ENCODE measurements at places on chromosomes 2 and 18.

DNA sequence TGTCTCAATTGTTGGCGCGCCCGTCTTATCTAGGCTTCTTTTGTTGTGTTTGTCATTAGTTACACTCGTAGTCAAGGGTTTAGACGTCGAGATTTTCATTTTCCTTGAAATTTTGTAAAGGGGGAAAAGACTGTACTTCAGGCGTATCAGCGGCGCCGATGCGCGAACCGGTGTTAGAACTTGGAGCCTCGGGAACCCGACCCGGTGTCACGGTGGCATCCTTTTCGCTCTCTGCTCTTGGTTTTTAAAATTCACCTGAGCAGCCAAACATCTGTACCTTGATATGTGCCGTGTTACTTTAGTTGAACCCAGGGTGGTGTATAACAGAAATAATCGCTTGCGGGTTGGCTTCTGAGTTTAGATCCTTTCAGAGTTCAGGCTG is 643 bp downstream of the RMC1 start:
- DNase-seq = no peak

DNA sequence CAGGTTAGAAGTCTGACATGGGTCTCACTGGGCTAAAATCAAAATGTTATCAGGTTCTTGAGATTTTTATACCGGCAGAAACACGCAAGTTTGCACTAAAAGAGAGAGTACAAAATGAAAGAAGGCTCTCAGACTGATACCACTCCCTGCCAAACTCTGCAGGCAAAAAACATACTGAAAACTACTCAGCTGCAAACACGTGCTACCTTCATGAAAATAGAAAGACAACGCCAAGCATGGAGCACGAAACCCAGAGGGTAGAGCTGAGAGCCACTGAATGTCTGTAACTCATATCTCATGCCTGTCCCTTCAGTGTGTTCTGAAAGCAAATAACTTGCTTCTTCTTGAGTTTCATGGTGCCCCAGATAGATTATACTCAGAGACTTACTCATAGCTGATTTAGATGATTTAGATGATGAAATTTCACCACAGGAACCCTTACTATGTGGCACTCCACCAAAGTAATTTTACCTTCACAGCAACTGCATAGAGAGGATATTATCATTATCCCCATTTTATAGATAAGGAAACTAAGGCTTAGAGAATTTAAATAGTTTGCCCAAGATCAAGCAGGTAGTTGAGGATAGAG is 313.0 kb upstream of the SLC39A10 start:
- no peak for DNase-seq

- no peak for DNase-seq
Measured at GRCh38 chr2:189492451-189492850, 51.2 kb downstream of the WDR75 start.

- no peak for DNase-seq
Measured at GRCh38 chr2:8863331-8863953, 26.0 kb upstream of the KIDINS220 start.

DNA sequence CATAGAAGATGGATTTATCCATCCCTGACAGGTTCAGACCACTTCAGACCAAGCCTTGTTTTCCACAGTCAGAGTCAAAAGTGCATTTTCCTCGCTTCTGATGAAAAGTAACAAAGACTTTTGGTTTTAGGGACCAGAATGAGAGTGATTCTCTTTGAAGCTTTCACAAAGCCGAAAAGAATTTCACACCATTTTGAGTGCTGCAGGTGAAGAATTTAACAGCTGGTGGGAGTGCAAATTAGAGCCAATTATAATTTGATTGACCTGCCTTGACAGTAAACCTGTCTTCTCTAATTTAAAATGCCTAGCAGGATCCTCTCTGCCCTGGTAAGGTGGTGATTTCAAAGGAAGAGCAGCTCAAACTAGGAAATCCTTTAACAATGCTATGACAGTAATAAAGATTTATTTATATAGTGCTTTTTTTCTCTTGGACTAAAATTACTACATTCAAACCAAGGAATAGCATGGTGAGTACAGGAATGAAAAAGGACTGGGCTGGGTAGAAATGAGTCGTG is 241.6 kb downstream of the HRH4 start:
- no peak for DNase-seq

DNA sequence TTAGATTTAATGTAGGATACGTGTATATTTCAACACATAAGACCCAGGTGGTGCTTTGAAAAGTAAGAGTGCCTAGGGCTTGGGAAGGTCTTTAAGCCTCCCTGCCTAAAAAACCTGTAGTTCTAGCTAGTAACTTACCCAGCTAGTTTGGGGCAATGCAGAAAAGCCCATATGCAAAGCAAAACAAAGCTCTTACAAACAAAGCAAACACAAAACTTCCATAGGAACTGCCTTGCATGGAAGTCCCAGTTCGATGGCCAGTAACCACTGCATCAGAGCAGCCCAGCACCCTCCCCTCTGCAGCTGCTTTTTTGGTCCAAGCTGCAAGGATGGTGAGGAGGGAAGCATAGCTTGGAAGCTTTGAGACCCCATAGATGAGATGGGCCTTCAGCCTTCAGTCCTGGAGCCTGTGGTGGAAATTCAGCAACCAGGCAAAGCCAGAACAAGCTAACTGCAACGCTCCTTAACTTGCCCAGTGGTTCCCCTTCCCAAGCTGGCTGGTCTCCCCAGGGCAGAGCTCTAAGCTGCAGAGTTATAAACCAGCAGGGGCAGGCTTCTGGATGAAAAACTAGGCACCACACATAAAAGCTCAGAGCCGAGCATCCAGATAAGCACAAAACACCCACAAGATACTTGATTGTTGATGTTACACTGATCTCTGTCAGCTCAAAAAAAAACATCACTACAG is 16.2 kb downstream of the C2orf76 start:
- no peak for DNase-seq

DNA sequence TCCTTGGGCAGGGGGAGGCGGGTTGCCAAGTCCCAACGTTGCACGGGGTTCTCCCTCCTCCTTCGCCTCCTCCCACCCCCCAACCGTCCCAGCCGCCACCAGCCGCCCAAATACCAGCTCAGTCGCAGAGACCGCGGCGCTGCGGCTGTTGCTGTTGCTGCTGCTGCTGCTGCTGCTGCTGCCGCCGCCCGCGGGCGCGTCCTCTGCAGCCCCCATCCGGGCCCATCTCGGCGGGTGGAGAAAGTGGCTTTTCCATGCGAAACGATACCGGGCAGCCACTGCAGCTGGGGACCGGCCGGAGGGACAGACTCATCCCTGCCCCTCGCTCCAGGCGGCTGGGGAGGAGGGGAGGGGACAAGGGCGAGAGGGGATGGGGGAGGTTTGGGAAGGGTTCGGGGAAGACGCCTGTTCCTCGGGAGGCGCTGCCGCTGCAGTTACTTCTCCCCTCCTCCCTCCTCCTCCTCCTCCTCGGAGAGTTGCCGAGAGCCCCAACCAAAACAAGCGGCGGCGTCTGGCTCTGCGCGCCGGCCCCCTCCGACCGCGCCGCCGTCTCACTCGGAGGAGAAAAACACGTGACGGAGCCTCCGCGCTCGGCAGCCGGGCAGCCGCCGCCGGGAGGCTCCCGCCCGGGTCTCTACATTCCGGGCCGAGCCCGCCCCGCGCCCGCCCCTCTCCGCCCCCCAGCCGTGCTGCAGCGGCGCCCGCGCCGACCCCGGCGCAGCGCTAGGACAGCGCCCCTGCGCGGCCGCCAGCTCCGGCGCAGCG is at the start of gene IRS1:
Gene IRS1 (minus strand): TSS at position 610 of the 765 bp plus-strand sequence. CDS start 1,082 bp downstream, outside the sequence.
- DNase-seq = peak; percentile 90

DNA sequence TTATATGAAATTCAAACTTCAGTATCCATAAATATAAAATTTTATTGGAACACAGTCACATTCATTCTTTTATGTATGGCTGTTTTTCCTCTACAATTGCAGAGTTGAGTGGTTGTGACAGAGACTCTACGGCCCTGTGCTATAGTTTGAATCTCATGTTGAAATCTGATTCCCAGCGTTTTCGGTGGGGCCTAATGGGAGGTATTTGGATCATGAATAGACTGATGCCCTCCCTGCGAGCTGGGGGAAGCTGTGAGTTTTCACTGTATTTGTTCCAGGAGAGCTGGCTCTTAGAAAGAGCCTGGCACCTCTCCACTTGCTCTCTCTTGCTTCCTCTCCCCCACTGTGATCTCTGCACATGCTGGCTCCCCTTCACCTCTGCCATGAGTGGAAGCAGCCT is 1.7 kb downstream of the PFN4 start:
- DNase-seq = no peak

DNA sequence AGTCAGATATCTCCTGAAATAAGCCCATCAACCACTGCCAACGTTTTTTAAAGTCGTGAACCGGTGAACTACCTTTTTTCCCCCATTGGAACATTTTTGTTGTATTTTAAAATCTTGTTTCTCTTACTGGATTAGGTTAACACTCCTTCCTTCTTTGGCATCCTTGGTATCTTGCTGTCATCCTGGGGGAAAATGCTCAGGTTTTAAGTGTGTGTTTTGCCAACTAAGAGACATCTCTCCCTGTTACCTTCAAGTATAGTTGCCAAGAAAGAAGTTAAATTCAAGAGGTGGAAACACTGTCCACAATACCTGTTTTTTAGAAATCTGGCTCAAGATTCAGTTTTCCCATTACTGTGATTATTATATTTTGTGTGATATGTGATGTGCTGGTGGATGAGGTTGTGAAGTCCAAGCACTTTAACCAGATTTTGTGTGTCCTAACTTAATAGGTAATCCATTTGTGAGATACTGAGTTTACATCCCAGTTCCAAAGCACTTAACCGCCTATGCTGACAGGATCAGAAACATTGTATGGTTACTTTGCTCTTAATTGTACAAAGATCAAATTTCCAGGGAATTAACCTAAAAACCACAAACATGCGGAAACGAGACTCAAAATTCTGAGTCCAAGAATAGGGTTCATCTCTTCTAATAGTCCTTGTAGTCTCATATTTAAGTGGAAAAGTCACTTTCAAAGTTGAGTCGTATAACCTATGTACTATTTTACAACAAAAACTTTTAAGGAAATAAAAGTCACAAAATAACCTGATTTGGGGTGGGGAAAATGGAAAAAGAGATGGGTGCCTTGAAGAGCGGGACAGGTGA is 1.3 kb upstream of the SP3 start:
- no peak for DNase-seq

GRCh38 chr2:134137182-134137611 is 116.7 kb upstream of the MGAT5 start:
- DNase-seq = no peak

- DNase-seq = no peak
Measured at GRCh38 chr2:62744603-62745002, 39.1 kb downstream of the EHBP1 start.

GRCh38 chr2:51782921-51783765 is 751.2 kb upstream of the NRXN1 start:
- no peak for DNase-seq

DNA sequence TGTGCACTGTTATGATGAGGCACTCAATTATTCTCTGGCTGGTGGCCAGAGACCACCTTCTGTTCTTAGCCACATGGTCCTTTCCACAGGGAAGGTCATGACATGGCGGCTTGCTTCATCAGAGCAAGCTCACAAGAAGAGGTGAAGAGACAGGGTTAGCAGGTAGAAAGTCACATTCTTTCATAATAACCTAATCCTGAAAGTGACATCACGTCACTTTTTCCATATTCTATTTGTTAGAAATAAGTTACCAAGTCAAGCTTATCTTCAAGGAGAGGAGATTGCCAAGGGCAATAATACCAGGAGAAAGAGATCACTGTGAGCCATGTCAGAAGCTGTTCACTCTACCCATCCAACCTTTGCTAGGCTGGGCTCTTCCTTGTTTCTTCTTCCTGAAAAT is 139.4 kb downstream of the OSR1 start:
- DNase-seq = no peak

GRCh38 chr2:86821842-86822241 is 31.1 kb upstream of the CD8A start:
- DNase-seq = no peak

DNA sequence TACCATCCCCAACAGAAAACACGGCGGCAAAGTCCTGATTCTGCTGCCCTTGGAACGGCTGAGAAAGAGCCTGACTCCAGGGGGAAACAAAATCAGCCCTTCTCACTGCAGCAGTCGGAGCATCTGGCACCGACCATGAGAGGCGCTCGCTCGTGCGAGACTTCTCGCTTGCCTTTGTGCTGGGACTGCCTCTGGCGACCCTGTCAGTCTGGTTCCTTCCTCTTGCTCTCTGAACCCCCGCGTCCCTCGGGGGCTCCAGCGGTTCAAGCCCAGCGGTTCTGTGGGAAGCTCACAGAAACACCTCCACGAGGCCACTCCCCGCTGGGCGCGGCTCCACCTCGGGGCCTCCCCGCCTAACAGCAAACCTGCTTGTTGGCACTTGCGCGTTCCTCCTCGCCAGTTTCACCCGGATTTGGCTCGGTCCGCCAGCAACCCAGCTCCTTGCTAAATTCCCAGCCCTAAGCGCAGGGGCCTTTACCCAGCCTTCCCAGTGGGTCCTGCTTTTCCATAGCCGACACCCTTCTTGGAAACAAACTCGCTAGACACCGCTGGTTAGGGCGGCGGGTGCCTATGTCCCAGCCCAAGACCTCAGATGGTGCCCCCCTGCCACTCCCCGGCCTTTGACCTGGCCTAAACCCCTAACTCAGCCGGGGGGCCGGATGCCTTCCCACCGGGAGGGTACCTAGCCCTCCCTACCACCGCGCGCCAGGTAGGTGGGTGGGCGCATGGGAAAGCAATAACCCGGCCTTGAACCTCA is 2.2 kb downstream of the RND3 start:
- DNase-seq = peak; percentile 71

DNA sequence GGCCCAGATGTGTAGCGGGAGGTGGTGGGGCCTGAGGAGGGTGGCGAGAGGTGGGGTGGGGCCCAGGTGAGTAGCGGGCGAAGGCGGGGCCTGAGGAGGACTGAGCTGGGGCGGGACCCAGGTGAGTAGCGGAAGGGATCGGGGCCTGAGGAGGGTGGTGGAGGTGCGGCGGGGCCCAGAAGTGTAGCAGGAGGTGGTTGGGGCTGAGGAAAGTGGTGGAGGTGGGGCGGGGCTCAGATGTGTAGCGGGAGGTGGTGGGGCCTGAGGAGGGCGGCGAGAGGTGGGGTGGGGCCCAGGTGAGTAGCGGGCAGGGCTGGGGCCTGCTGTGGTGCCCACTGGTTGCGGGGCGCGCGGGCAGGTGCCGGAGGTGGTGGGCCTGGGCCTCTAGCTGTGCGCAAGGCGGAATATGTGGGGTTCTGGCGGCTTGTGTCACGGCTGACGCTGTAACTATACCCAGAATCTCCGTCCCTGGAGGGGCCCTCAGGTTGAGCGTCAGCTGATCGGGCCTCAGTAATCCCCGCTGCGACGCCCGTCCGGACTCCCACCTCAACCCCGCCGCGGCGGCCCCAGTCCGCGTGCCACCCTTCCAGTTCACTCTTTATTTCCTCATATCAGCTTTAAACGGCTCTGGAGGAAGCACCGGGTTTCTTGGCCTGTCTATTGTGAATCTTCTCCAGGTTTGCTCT is 866 bp upstream of the SF3B6 start:
- no peak for DNase-seq

DNA sequence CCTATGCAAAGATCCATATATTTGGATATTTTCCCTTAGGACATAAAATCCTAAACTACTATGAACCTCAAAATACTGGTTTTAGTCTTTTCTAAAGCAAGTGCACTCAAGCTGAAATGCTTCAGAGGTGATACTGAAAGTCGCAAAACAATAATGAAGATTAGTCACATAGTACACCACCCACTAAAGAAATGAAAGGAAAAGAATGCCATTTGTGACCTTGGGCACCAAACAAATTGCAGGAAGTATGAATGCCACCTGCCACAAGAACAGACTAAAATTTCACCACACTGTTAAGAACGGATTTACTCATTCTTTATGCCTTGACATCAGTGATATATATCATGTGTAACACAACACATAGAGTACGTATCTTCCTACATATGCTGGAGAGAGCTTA is 161.5 kb downstream of the ZNF521 start:
- no peak for DNase-seq
